ENCODE measurements at places on chromosomes 5 and 9. TPM values are rescaled to one million over a fixed set of nuclear protein-coding genes. Genes with fewer than 3 reads are reported as not detected.

DNA sequence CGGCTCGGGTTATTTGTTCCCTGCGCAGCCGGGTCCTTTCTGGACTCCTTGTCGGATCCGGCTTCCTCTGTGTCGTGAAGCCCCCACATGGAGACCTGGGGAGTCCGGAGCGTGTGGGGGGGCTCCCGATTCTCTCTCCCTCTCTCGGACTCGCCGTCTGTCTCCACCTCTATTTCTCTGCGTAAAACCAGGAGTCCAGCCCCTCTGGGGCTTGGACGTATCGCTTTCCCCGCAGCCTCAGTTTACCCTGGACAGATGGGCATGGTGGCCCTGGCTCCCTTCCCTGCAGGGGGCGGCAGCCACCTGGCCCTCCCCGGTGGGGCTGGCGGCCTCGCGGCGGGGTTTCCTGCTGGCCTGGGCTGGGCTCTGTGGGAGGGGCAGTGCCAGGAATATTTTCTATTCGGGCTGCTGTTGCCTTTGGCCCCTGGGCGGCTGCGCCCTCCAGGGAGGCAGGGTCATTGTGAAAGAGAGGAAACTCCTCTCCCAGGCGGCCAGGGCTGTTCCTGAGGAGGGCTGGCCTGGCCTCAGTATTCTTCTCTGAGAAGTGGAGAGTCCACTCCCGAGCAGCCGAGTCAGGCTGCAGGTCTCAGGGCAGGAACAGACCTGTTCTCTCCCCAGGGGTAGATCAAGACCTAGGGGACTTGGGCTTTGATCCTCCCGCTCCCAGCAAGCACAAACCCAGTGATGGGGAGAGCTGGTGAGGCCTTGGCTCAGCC lies 665 bp downstream of the ASS1 start:
- no peak for DNase-seq

- peak; percentile 67 for DNase-seq
These were observed 1.4 kb downstream of the PCDH1 start for GRCh38 chr5:141876628-141877355.

The SLC6A19 gene
- not detected for total RNA-seq

The PCDHGA8 gene
- not detected for total RNA-seq

- DNase-seq: no peak
These were observed 147.7 kb downstream of the BARX1 start for GRCh38 chr9:93807166-93808074.

The SAPCD2 gene
- total RNA-seq: 217 TPM

The DAB2IP gene
- 58.1 TPM for total RNA-seq

DNA sequence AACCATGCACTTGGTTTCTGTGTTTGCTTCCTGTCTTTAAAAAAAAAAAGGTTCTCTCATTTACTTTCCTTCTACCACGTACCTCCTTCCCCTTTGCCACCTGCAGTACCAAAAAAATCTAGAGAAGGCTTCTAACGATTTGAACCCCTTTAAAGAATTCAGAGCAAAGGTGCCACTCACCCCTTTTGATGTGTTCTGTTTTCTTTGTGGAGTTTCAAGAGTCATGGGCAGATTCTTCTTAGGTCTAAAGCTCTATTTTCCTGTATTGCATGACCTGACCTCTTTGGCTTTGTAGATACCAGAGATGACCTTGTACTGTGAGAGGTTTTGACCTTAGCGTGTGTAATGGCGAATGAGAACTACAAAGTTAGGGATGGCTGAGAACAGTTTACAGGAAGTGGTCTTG lies 29.0 kb downstream of the TXNDC8 start:
- no peak for DNase-seq

- DNase-seq: no peak
These were observed 47.2 kb downstream of the MARCHF3 start for GRCh38 chr5:126982926-126983873.

- no peak for DNase-seq
These were observed 9.5 kb upstream of the QSOX2 start for GRCh38 chr9:136255166-136255538.

The RANBP6 gene
- total RNA-seq: 7.4 TPM
